C1 segment of cervical spinal cord (tissue), 14 donors: ENCODE measurements at places on chromosomes 7 and 10.

DNA sequence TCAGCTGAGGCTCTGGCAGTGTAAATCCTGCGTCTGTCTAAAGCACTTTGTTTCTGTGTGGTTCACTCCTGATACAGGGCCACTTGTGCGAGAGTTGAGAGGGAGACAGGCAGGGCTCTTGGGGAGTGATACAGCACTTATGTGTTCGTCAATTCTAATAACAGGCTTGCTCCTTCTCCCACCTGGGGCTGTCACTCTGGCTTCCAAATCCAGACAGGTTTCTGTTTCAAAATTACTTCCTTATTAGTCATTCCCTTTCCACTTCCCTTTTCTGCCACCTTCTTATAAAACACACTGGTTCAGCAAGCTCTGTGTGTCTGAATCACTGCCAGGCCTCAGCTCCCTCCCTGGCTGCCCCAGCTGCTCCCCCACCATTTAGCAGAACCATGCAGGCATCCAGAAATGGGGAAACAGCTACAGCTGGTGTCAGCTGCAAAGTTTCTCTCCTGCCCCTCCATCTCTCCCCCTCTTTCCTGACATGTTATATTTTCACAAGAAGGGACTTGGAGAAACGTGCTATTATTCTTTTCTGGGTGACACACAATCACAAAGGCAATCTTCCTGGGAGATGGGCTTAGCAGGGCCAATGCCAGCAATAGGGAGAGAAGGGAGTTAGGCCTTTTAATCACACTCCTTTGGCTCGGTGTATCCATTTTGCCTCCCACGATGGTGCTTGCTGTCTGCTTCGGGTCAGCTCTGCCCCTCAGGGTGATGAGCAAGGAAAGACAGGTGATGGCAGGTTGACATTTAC is 58.4 kb upstream of the ZNRF2 start:
- DNase-seq, result no peak

- no peak for DNase-seq
These were observed 222.8 kb upstream of the NRP1 start for GRCh38 chr10:33557313-33557712.

- no peak for DNase-seq
These were observed 139.0 kb upstream of the ZNF438 start for GRCh38 chr10:31170636-31171035.

DNA sequence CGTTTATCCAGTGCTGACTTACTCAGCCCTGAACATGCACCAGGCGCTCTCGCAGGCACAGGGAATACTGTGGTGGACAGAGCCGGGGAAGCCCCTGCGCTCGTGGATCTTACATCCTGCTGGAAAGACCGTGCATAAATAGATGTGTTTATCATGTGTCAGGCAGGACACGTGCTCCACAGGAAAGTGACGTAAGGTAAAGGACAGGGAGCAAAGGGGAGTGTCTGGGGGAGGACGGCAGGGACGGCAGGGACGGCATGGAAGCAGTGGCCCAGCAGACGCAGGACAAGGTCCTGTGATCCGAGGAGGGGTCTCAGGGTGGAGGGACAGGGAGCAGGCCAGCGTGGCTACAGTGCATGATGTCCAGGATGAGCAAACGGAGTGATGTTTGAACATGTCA is 410.5 kb downstream of the PAXIP1 start:
- no peak for DNase-seq

GRCh38 chr7:135886345-135887132 is 90.6 kb downstream of the MTPN start:
- DNase-seq, result no peak
